Testis (tissue), 5 donors: ENCODE measurements at places on chromosomes 13 and 19. TPM values are rescaled to one million over a fixed set of nuclear protein-coding genes. Genes with fewer than 3 reads are reported as not detected.

DNA sequence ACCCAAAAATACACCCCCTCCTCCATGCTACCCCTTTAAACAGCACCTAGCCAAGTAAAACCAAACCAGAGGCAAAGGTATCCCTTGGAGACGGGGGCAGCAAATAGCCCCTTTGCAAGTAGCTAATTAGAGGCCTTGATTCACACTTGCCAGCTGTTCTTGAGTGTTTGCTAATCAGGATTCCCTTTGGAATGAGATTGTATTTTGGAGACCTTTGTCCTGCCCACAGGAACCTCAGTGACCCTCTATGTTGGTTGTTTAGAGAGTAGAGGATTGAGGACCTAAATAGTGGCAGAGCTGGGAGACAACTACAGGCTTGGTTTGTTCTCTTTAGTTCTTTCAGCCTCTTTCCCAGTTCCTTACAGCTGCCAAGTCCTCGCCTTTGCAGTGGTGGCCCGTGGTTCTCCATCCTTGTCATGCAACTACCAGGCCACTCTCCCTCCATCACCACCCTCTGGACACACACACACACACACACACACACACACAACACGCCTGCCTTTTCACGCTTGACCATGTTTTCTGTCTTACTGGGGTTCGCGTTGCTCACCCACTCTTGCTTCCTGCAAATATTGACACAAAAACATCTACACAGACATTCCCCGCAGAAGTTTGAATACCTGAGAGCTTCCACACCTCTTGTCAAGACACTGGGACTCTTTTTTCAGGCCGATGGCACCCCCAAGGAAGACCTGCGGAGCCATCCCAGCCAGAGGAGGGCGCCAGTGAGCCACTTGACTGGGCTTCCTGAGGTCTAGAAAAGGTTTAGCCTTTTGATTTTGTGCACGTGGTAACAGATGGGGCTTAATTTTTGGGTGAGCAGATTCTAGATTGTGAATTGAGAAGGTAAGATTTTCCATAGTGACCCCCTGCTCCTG, 80.0 kb upstream of the GPR183 start:
- H3K4me1 ChIP-seq = peaks cover 28% of the 10 kb centered on the region
- H3K27me3 ChIP-seq = no peaks in the 10 kb centered on the region
- H3K36me3 ChIP-seq = no peaks in the 10 kb centered on the region

The HAUS8 gene
- polyA plus RNA-seq = 29.7 TPM

GRCh38 chr13:64767054-64767453, 2463.1 kb downstream of the PCDH9 start:
- no peaks in the 10 kb centered on the region for H3K27me3 ChIP-seq
- DNase-seq = no peak
- no peaks in the 10 kb centered on the region for H3K4me1 ChIP-seq
- H3K27ac ChIP-seq = no peak overlapping the region

DNA sequence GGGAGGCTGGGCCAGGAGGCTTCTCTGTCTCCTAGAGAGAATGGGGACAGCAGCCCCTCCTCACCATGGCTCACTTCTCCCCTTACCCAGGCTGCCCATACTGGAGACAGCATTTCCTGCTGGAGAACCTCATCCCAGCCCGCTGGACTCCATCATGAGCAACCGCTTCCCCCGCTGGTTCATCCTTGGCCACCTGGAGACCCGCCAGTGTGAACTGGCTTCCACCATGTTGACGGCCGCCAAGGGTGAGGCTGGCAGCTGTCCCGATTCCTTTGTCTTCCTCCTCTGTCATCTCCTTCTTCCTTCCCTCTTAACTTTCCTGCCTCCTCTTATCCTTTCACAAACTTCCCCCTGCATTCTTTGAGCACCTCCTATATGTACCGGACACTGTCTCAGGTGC, 28.0 kb downstream of the ZSWIM4 start:
- H3K27me3 ChIP-seq = no peaks in the 10 kb centered on the region
- DNase-seq = no peak
- no peaks in the 10 kb centered on the region for H3K36me3 ChIP-seq
- no peak overlapping the region for H3K27ac ChIP-seq

- H3K4me1 ChIP-seq = no peaks in the 10 kb centered on the region
- H3K4me3 ChIP-seq = no peak overlapping the region
- H3K27me3 ChIP-seq = no peaks in the 10 kb centered on the region
- H3K27ac ChIP-seq = no peak overlapping the region
- DNase-seq = no peak
Observed at GRCh38 chr13:68176475-68176874, 946.3 kb upstream of the PCDH9 start.

The ZNF415 gene
- 42.5 TPM for polyA plus RNA-seq

- H3K4me3 ChIP-seq = peak overlapping the region; percentile 98
- H3K27me3 ChIP-seq = no peaks in the 10 kb centered on the region
- DNase-seq = no peak
- H3K4me1 ChIP-seq = peaks cover 10% of the 10 kb centered on the region
- H3K27ac ChIP-seq = peak overlapping the region; percentile 83
- H3K36me3 ChIP-seq = no peaks in the 10 kb centered on the region
Observed at GRCh38 chr19:58277748-58278540, 811 bp upstream of the ZNF8 start.

The C5AR1 gene
- polyA plus RNA-seq = 3.5 TPM

DNA sequence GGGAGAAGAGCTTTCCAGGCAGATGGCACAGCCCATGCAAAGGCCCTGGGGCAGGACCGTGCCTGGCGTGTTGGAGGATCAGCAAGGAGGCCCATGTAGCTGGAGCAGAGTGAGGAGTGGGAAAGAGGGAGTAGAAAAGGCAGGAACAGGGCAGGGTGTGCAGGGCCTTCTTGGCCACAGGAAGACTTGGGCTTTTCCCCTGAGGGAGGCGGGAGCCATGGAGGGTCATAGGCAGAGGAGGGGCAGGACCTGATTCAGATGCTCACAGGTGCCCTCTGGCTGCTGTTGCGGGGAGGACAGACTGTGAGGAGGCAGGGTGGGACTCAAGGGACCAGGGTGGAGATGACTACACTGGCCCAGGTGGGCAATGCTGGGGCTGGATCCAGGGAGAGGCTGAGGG, 13.8 kb upstream of the PTPRS start:
- H3K36me3 ChIP-seq = no peaks in the 10 kb centered on the region
- DNase-seq = no peak
- H3K4me3 ChIP-seq = no peak overlapping the region
- no peak overlapping the region for H3K27ac ChIP-seq
- H3K27me3 ChIP-seq = no peaks in the 10 kb centered on the region

The ZIK1 gene
- polyA plus RNA-seq = 8.9 TPM

- H3K4me1 ChIP-seq = no peaks in the 10 kb centered on the region
- no peaks in the 10 kb centered on the region for H3K36me3 ChIP-seq
- H3K27ac ChIP-seq = no peak overlapping the region
- no peak for DNase-seq
Observed at GRCh38 chr13:75417012-75417384, 65.0 kb downstream of the TBC1D4 start.

- no peaks in the 10 kb centered on the region for H3K36me3 ChIP-seq
- H3K4me3 ChIP-seq = no peak overlapping the region
- DNase-seq = no peak
- peaks cover 33% of the 10 kb centered on the region for H3K4me1 ChIP-seq
- no peak overlapping the region for H3K27ac ChIP-seq
Observed at GRCh38 chr19:39448271-39448670, 2.9 kb downstream of the SUPT5H start.

DNA sequence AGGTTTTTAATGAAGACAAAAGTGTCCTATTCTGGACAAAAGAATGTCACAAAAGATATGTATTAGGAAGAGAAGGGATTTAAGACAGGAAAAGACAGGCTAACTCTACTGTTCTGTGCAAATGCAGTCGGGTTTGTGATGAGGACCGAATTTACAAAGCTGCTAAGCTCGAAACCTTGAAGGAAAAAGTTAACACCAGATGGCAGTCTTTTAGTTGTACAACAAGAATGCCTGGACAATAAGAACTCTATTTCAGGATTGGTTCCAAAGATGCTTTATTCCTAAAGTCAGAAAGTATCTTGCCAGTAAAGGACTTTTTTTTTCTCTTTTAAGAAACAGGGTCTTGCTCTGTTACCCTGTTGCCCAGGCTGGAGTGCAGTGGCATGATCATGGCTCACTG, 51.1 kb downstream of the HS6ST3 start:
- H3K27me3 ChIP-seq = no peaks in the 10 kb centered on the region
- H3K36me3 ChIP-seq = no peaks in the 10 kb centered on the region
- DNase-seq = no peak
- H3K4me3 ChIP-seq = no peak overlapping the region
- no peak overlapping the region for H3K27ac ChIP-seq

DNA sequence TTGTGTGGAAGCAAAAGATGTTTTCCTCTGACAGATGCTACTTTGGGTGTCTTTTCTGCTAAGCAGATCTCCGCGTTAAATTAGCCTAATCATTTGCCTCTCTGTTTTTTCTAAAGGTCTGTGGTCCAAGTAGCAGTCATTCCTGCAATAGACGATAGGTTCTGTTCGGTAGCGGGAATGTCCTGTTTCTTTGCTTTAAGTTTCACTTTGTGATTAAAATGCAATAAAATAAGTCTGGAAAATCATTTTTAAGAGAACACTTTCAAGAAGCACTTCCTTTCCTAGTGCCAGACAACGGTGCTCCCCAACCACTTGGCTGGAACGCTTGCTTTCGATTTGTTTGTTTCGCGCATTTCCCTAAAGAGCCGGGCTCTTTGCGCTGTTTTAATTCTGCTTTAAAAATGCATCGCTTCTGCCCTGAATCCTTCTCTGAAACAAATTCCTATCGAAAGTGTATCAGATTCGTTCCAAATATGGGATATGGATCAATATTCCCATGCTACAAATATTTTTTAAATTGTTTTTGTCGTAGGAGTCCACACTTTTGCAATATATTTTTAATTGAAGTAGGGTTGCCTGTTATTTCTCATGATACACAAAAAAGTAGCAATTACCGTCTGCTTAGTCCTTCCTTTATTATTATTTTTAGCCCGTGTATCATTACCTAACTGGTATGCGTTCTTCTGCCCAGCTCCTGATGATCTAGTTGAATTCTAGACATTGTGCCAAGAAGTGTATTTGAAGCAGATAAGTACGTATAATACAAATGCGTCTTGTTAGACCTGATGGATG, 14.2 kb downstream of the ZIC2 start:
- no peaks in the 10 kb centered on the region for H3K36me3 ChIP-seq
- no peaks in the 10 kb centered on the region for H3K4me1 ChIP-seq
- no peak overlapping the region for H3K4me3 ChIP-seq

DNA sequence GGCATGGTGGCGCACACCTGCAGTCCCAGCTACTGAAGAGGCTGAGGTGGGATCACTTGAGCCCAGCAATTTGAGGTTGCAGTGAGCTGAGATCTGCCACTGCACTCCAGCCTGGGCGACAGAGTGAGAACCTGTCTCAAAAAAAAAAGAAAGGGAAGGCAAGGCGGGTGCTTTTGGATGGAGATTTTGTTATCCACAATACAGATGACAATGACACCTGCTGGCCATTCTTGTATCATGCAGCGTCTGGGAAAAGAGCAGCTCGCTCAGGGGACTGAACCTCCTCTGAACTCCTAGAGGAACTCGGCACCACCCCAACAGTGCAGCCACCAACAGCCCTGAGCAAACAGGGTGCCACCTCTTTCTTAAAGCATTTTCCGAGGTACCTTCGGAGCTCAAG, 22.8 kb downstream of the HAUS8 start:
- H3K27ac ChIP-seq = no peak overlapping the region
- H3K4me3 ChIP-seq = no peak overlapping the region
- DNase-seq = peak; percentile 72
- H3K36me3 ChIP-seq = no peaks in the 10 kb centered on the region
- no peaks in the 10 kb centered on the region for H3K27me3 ChIP-seq

GRCh38 chr19:33638167-33639034, 16.6 kb downstream of the CHST8 start:
- DNase-seq = no peak
- no peaks in the 10 kb centered on the region for H3K27me3 ChIP-seq
- no peaks in the 10 kb centered on the region for H3K36me3 ChIP-seq
- H3K4me1 ChIP-seq = no peaks in the 10 kb centered on the region
